ENCODE measurements at places on chromosomes 4 and X.

- no peak for DNase-seq
- H3K27me3 ChIP-seq, result peaks cover 7% of the 10 kb centered on the region
- no peak overlapping the region for H3K4me3 ChIP-seq
- no peaks in the 10 kb centered on the region for H3K4me1 ChIP-seq
- no peaks in the 10 kb centered on the region for H3K36me3 ChIP-seq
Measured at GRCh38 chrX:153064061-153064460, 7.8 kb downstream of the PNMA3 start.

DNA sequence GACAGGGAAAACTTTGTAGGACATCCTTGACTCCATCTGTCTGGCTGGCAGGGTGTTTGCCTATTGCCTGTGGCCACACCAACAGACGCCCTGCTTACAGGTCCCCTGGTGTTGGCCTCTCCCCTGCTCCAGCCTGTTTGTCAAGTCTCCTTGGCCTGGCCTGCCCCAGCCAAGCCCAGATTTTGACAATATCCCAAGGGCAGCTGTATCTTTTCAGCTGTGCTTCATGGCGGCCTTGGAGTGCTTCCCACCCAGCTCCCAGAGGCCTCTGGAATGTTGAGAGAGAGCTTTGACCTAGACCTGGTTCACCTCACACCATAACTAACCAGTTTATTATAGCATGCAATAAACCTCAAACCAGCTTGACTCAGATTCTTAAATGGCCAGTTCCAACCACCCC, 204.0 kb upstream of the NHS start:
- no peak overlapping the region for H3K27ac ChIP-seq
- DNase-seq, result no peak
- no peaks in the 10 kb centered on the region for H3K27me3 ChIP-seq
- H3K4me1 ChIP-seq, result no peaks in the 10 kb centered on the region
- H3K36me3 ChIP-seq, result no peaks in the 10 kb centered on the region

DNA sequence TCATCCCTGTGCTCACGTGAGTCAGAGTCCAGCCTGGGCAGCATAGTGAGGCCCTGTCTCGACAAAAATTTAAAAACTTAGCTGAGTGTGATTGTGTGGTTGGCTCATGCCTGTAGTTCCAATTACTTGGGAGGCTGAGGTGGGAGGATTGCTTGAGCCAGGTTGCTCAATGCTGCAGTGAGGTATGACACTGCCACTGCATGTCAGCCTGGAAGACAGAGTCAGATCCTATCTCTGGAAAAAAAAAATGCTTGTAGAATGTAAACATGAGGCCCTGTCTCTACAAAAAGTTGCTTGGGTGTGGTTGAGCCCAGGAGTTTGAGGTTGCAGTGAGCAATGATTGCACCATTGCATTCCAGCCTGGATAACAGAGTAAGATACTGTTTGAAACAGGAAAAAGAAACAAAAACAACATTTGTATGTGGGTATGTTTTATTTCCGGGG, 11.3 kb upstream of the YTHDC1 start:
- peaks cover 7% of the 10 kb centered on the region for H3K27me3 ChIP-seq
- peaks cover 2% of the 10 kb centered on the region for H3K36me3 ChIP-seq
- no peak overlapping the region for H3K4me3 ChIP-seq
- H3K4me1 ChIP-seq, result peaks cover 13% of the 10 kb centered on the region

- peak overlapping the region; percentile 94 for H3K27ac ChIP-seq
- peaks cover 25% of the 10 kb centered on the region for H3K4me1 ChIP-seq
- peaks cover 22% of the 10 kb centered on the region for H3K27me3 ChIP-seq
- H3K36me3 ChIP-seq, result no peaks in the 10 kb centered on the region
- H3K4me3 ChIP-seq, result no peak overlapping the region
- DNase-seq, result no peak
Measured at GRCh38 chrX:13380211-13380610, 60.4 kb upstream of the ATXN3L start.

DNA sequence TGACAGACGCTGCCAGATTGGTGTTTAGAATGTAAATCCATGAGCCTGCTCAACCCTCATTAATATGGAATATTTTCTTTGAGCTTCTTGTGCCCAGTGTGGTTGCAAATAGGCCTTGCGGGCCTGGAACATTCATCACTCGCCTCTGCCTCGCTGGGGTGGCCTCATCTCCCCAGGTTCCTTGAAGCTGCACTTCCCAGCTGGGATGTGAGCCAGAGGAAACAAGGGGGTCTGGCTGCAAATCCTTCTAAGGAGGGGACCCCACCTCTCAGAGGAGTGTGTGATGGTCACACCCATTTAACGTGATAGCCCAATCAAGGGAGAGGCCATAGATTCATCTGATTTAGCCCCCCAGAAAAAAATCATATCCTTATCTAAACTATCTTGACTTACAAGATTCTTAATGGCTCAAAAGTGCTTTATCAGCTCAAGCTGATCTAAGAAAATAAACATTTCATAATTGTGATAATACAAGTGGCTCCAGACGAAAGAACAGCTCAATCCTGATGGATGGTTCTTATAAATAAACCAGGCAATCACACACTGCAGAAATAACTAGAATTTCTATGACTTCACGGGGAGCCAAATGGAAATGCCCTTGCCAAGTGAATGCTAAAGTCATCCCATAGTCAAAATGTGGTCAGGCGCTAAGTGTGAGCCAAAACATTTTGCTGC, 189.9 kb downstream of the PTTG2 start:
- H3K27me3 ChIP-seq, result peaks cover 7% of the 10 kb centered on the region
- H3K27ac ChIP-seq, result no peak overlapping the region
- no peak for DNase-seq
- H3K4me3 ChIP-seq, result no peak overlapping the region
- H3K36me3 ChIP-seq, result peaks cover 2% of the 10 kb centered on the region

DNA sequence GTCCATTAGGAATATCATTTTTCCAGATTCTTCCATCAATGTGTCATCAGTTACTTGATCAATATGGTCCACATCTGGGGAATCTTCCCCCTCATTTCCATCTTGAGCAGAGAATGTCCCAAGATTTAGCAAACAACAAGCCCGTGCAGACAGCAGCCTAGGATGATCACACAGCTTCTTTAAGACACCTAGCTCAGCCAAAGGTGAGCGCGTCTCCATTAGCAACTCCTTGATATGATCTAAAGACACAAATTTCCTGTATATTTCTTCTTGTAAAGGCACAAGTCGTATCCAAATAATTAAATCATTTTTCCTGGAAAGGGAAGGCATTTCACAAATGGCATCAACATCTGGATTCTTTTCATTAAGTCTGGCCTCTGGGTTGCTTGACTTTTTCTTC, 25.8 kb downstream of the PIN4 start:
- no peak for DNase-seq
- H3K27ac ChIP-seq, result no peak overlapping the region
- peaks cover 5% of the 10 kb centered on the region for H3K36me3 ChIP-seq
- H3K27me3 ChIP-seq, result peaks cover 5% of the 10 kb centered on the region
- H3K4me1 ChIP-seq, result no peaks in the 10 kb centered on the region

DNA sequence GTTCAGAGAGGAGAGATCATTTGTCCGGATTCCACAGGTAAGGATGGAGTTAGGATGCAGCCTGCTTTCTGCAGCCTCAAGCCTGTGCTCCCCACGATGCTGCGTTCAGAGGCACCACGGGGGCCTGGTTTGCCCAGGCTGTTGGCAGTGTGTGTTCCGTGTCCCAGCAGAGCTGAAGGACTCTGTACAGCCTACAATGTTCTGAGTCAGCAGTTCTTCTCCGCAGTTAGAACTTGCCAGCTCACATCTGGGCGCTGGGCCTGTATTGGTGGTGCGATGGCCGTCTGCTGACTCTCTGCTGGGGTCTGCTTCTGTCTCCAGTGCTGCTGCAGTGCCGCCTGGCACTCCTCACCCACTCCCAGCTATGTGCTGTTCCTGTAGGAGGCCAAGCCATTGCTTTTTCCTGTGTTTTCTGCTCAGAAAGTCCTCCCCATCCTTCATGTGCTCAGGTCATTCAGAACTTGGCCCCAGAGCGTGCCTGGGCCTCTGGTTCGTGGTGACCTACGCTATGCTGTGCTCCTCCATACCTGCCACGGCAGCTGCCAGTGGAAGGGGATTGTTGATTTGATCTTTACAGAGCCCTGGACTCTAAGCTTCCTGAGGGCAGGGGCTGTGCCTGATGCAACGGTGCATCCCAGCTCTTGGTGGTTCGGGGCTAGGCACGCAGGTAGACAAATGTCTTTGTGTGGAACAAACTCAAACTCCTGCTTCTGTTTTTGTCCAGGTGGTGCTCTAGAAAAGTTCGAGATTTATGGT, 42.6 kb upstream of the TADA2B start:
- no peak for DNase-seq
- H3K27me3 ChIP-seq, result no peaks in the 10 kb centered on the region
- H3K27ac ChIP-seq, result no peak overlapping the region
- H3K4me3 ChIP-seq, result no peak overlapping the region

DNA sequence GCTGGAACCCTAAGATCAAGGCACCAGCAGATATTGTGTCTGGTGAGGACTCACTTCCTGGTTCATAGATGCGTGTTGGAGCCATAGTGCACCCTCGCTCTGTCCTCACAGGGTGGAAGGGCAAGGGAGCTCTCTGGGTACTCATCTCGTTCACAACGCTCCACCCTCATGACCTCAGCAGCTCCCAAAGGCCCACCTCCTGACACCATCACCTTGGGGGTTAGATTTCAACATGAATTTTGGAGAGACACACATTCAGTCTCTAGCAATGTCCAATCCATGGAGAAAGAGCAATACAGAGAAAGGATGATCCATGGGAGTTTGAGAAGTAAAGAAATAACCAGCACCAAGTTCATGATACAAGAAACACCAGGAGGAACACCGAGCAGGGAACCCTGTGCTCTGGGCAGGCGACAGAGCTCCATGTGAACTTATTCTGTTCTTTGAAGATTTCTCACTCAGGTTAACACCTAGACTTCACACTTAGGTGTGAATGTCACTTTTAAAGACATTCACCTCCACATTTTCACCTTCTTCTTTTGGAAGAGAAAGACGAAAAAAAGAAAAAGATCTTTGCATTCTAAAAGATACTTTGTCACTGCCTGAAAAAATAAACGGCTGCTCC, 171.8 kb upstream of the FAM9B start:
- no peaks in the 10 kb centered on the region for H3K36me3 ChIP-seq
- no peak overlapping the region for H3K27ac ChIP-seq
- H3K4me1 ChIP-seq, result peaks cover 10% of the 10 kb centered on the region
- H3K27me3 ChIP-seq, result peaks cover 27% of the 10 kb centered on the region

- H3K27ac ChIP-seq, result no peak overlapping the region
- DNase-seq, result no peak
- H3K36me3 ChIP-seq, result peaks cover 3% of the 10 kb centered on the region
- no peaks in the 10 kb centered on the region for H3K4me1 ChIP-seq
- H3K4me3 ChIP-seq, result no peak overlapping the region
Measured at GRCh38 chr4:173777421-173777820, 247.4 kb upstream of the HAND2 start.

DNA sequence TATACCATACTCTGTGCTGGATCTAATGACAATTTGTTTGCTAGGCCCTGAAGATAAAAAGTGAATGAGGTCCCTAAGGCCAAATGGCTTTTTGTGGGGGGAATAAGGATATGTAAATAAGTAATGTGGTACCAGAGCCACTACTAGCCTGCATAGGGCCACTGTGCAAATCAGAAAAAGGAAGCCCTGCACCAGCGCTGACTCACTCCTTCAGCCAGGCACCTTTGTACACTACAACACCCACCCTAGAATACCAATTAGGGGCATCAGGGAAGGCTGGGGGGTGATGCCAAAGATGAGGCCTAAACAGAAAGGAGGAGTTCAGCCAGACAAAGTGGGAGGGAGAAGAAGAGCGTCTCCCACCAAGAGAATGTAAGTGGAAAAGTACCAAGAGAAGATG, 122.2 kb downstream of the CAMK2D start:
- H3K27me3 ChIP-seq, result no peaks in the 10 kb centered on the region
- no peak overlapping the region for H3K27ac ChIP-seq
- H3K36me3 ChIP-seq, result peaks cover 7% of the 10 kb centered on the region
- H3K4me3 ChIP-seq, result no peak overlapping the region
- DNase-seq, result no peak

Data from activated T-cell treated with anti-CD3 and anti-CD28 coated beads, Interleukin-2, amount 50 U/mL, for 72 hours (primary cell).